ENCODE measurements at places on chromosomes 2 and 18. TPM values are rescaled to one million over a fixed set of nuclear protein-coding genes. Genes with fewer than 3 reads are reported as not detected.

DNA sequence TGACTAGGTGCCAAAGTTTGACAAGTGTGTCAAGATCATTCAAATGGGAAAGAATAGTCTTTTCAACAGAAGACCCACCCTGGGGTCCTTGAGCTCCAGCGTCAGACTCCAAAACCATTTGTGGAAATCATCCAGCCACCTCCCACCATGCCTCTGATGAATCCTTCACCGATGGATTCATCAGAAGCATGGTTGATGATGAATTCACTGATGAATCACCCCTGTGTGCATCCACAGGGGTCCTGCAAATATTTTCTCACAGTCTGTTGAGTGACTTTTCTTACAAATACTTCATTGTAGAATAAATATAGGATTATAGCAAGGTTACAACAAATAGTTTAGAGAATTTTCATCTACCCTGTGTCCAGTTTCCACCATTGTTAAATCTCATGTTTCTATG, 4.3 kb downstream of the UGT1A9 start:
- no peak for DNase-seq

DNA sequence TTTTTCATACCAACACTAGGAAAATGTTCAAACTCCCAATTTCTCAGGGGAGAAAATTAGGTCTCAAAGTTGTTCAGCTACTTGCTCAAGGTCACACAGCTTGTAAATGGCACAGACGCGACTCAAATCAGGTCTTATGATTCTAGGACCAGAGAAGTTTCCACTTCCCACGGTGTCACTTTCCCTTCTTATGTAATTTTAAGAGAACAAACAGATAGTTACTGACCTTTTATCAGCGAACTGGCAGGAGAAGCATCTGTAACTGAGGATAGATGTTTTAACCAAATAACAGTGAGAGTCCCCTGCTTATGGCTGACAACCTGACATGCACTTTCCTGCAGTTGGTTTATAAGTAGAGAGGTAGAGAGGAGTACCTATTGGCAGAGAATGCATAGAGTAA, 2.1 kb upstream of the KCNJ3 start:
- DNase-seq: no peak

- peak; percentile 65 for DNase-seq
Measured at GRCh38 chr2:27428978-27429541, 629 bp downstream of the NRBP1 start.

GRCh38 chr2:146661473-146662096, 1183.2 kb upstream of the ACVR2A start:
- DNase-seq: no peak

GRCh38 chr18:79405781-79406575, 10.2 kb downstream of the NFATC1 start:
- DNase-seq: no peak

REEP1 gene
- 156 TPM for total RNA-seq

RTP5 gene
- total RNA-seq: 2.5 TPM

CKAP2L gene
- 2.2 TPM for total RNA-seq

All from occipital lobe (tissue), 3 donors.